ENCODE measurements at places on chromosomes 2 and 18.

DNA sequence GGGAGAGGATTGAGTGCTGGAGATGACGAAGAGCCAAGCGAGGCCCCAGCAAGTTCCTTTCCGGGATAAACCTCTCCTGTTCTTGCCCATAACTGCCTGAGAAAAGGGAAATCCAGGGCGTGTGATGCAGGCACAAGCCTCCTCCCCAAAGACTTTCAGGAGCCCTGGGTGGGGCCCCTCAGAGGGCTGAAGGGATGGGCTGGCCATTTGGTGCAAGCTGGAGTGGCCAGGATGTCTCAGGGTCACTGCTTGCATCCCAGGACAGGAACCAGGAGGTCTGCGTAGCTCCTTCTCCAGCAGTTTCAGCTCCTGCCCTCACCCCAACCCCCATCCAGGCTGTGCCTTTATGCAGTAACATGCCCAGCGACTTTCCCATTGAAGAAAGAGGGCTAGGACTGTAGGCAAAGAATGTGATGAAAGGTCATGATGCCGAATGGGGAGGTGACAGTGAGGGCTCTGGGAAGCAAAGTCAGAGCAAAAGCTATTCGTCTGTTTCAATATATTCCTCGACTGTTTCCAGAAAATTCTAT is 80.2 kb downstream of the PXDN start:
- no peak overlapping the region for H3K4me3 ChIP-seq
- no peak for DNase-seq
- H3K36me3 ChIP-seq, result peaks cover 79% of the 10 kb centered on the region
- H3K27ac ChIP-seq, result no peak overlapping the region
- H3K4me1 ChIP-seq, result no peaks in the 10 kb centered on the region
- no peaks in the 10 kb centered on the region for H3K27me3 ChIP-seq

- H3K27me3 ChIP-seq, result no peaks in the 10 kb centered on the region
- no peak for DNase-seq
- peaks cover 5% of the 10 kb centered on the region for H3K4me1 ChIP-seq
- no peak overlapping the region for H3K27ac ChIP-seq
- no peaks in the 10 kb centered on the region for H3K36me3 ChIP-seq
Measured at GRCh38 chr2:26077291-26077690, 43.4 kb downstream of the RAB10 start.

- H3K4me1 ChIP-seq, result peaks cover 34% of the 10 kb centered on the region
- no peaks in the 10 kb centered on the region for H3K27me3 ChIP-seq
- no peak for DNase-seq
- no peak overlapping the region for H3K27ac ChIP-seq
- H3K36me3 ChIP-seq, result no peaks in the 10 kb centered on the region
Measured at GRCh38 chr2:207475546-207475945, 54.2 kb upstream of the CREB1 start.

DNA sequence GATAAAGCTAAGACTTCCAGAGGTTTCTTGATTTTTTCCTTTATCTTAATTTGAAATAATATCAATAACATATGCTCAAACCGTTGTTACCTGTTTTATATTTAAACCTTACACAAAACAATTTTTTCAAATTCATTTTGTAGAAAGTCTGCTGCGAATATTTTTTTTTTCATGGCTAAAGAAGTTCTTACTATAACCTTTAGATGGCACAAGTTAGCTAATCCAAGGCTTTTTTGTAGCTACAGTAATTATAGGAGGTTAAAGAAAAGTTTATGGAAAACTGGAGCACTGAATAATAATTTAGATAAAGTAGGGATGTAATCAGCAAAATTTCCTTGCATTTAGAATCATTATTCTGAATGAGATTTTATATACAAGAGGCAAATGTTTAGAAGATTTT is 78.0 kb upstream of the PNPT1 start:
- H3K27ac ChIP-seq, result 0 out of 2 replicates have a peak overlapping the region, but pooled peaks have one; percentile 6
- H3K4me1 ChIP-seq, result no peaks in the 10 kb centered on the region
- H3K4me3 ChIP-seq, result no peak overlapping the region
- H3K27me3 ChIP-seq, result no peaks in the 10 kb centered on the region

DNA sequence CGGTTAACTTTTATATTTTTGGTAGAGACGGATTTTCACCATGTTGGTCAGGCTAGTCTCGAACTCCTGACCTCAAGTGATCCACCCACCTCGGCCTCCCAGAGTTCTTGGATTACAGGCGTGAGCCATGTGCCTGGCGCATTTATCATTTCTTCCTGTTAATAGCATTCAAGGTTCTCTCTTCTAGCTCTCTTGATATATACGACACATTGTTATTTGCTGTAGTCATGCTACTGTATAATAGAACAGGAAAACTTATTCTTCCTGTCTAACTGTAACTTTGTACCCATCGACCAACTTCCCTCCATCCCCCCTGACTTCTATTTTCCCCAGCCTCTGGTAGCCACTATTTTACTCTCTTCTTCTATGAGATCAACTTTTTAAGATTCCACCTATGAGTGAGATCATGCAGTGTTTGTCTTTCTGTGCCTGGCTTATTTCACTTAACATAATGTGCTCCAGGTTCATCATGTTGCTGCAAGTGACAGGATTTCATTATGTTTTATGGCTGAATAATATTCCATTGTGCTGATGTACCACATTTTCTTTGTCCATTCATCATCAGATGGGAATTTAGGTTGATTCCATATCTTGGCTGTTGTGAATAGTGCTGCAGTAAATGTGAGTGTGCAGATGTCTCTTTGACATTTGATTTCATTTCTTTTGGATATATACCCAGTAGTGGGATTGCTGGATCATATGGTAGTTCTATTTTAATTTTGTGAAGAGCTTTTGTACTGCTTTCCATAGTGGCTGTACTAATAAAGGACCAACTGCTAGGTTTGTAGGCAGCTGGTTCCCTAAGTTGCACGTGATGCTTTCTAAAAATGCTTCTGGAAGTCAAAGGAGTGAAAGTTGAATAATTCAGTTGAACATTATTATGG is 205.2 kb downstream of the PRKCE start:
- no peak for DNase-seq
- peaks cover 9% of the 10 kb centered on the region for H3K4me1 ChIP-seq
- no peaks in the 10 kb centered on the region for H3K36me3 ChIP-seq

- H3K27me3 ChIP-seq, result no peaks in the 10 kb centered on the region
- H3K4me1 ChIP-seq, result peaks cover 6% of the 10 kb centered on the region
- H3K4me3 ChIP-seq, result no peak overlapping the region
- H3K27ac ChIP-seq, result peak overlapping the region; percentile 40
Measured at GRCh38 chr2:200713704-200714064, 98.0 kb upstream of the BZW1 start.

DNA sequence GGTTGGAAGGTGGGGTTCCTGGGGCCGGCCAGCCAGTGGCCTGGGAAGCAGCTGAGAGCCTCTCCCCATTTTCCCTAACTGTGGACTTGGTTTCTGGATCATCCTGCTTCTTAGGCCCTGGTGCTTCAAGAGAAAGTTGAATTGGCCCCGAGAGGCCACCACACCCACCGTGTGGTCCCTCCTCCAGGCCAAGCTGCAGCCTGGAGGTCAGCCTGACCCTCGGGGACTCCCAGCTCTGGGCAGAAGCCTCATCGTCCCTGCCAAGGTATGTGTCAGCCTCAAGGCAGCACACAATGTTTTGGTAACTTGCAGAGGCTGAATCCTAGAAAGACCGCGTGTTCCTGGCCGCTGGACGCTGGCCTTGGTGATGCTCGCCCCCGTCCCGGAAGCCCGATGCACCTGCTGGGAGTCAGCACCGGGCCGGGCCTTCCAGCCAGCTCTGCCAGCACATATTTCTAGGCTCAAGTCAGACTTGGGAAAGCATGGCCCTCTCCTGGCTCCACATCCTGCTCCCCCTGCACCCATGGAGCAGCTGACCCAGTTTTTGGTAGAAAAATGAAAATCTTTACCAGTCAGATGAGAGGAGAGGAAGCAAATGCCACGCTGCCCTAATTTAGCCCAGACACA is 72.6 kb downstream of the ACTR2 start:
- peak overlapping the region; percentile 58 for H3K27ac ChIP-seq
- H3K4me1 ChIP-seq, result peaks cover 3% of the 10 kb centered on the region
- no peak for DNase-seq
- no peaks in the 10 kb centered on the region for H3K36me3 ChIP-seq
- no peak overlapping the region for H3K4me3 ChIP-seq

DNA sequence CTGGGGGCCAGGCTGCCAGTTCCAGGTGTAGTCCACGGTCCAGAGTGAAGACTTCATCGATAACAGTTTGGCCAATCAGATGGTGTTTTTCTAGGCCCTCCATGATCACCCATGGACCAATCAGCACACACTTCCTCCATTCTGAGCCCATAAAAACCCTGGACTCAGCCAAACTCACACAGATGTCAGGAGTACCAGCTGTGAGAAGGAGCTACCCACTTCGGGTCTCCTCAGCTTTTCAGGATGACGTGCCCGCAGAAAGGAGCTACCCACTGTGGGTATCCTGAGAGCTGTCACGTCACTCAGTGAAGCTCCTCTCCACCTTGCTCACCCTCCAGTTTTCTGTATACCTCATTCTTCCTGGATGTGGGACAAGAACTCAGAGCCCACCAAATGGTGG is 210.0 kb upstream of the RASGRP3 start:
- H3K4me3 ChIP-seq, result no peak overlapping the region
- H3K36me3 ChIP-seq, result peaks cover 57% of the 10 kb centered on the region
- H3K4me1 ChIP-seq, result no peaks in the 10 kb centered on the region
- peak overlapping the region; percentile 91 for H3K27ac ChIP-seq
- no peak for DNase-seq
- no peaks in the 10 kb centered on the region for H3K27me3 ChIP-seq

DNA sequence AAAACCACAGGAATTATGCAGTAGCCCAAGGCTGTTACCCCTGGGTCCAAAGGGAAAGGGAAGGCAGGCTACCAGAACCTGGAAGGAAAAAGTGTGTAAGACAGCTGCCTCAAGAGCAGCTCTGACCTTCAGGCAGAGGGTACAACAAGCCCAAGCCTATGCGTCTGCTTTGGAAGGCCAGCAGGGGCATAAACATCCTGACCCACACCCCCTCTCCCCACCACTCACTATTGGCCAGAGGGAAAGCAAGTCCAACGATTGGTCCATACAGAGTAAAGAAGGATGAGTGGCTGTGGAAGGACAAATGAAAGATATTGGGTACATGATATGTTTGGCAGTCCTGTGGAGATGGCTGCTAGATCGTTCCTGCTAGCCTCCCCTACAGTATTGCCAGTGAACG is 227.6 kb upstream of the HNRNPA3 start:
- peaks cover 2% of the 10 kb centered on the region for H3K4me1 ChIP-seq
- H3K36me3 ChIP-seq, result no peaks in the 10 kb centered on the region
- no peaks in the 10 kb centered on the region for H3K27me3 ChIP-seq
- no peak for DNase-seq
- H3K4me3 ChIP-seq, result no peak overlapping the region
- no peak overlapping the region for H3K27ac ChIP-seq

DNA sequence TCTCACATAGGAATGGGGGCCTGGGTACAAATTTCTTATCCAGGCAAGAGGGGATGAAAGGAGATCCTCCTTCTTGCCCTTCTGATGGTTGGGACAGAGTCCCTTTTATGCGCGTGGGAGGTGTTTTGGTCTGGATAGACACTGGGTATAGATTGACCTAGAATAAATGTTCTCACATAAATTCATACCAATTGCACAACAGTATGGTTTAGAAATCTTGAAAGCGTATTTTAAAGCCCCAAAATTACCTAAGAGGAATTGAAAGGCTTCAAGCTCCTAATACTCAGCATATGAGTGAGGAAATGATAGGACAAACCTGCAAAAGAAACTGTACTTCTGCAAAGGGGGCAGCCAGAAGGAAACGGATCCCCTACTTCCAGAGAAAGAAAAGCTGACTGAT is 2.6 kb upstream of the BCL2 start:
- H3K27me3 ChIP-seq, result no peaks in the 10 kb centered on the region
- H3K4me3 ChIP-seq, result no peak overlapping the region
- peak overlapping the region; percentile 1 for H3K27ac ChIP-seq
- H3K36me3 ChIP-seq, result no peaks in the 10 kb centered on the region
- H3K4me1 ChIP-seq, result peaks cover 17% of the 10 kb centered on the region

- H3K4me1 ChIP-seq, result peaks cover 14% of the 10 kb centered on the region
- no peak for DNase-seq
- no peak overlapping the region for H3K4me3 ChIP-seq
- H3K27ac ChIP-seq, result no peak overlapping the region
Measured at GRCh38 chr2:234623521-234623991, 126.7 kb upstream of the ARL4C start.

DNA sequence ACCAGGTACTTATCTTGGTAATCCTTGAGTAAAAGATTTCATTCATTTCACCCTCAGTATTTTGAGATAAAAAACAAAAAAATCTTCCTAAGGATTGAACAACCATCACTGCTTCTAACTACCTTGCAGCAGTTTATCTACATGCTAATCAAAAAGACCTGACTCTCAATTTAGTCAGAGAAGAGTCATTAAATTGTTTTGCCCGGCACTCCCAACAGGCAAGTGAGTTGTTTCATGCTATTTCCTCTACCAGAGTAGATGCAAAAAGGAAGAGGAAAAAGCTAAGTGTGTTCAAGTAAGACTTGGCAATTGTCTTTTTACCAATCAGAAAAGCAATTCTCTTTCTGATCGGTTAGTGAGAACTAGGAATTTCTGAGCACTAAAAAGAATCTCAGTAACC is 39.5 kb downstream of the MYO5B start:
- H3K4me3 ChIP-seq, result no peak overlapping the region
- no peaks in the 10 kb centered on the region for H3K4me1 ChIP-seq
- no peaks in the 10 kb centered on the region for H3K36me3 ChIP-seq
- H3K27me3 ChIP-seq, result no peaks in the 10 kb centered on the region

DNA sequence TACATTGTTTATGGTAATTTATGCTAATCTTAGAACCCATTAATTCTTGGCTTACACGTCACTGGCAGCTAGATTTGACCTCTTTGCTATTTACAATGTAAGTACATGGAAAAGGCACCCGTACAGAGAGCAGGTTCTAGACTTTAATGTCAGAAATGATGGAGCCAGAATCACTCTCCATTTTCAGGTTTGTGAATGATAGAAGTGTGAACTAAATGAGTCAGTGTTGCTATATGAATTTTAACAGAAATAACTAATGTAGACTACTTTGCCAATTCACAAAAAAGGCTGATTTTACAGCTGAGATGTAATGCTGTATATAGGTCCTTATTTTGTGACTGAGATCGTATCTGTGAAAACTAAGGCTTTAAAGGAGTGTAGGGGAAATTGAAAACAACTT is 214.6 kb downstream of the LDLRAD4 start:
- no peaks in the 10 kb centered on the region for H3K4me1 ChIP-seq
- no peak for DNase-seq
- H3K27me3 ChIP-seq, result no peaks in the 10 kb centered on the region
- H3K36me3 ChIP-seq, result no peaks in the 10 kb centered on the region

DNA sequence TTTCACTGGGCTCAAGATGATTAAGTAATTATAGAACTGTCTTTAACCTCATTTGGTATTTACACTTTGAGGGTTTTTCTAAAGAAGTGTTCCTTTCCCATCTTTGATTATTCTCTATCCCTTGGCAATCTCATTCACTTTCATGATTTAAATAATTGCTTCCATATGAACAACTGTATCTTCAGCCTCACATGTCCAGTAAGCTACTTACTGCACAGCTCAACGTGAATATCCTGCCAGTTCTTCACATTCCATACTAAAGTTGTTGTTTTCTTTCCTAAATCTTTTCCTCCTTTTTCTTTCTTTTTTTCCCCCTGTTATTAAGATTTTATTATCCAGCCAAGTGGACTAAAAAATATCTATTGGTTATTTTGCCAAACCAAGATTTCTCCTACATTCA is 37.7 kb downstream of the ZC3H15 start:
- H3K27ac ChIP-seq, result peak overlapping the region; percentile 67
- DNase-seq, result peak; percentile 16
- H3K4me3 ChIP-seq, result no peak overlapping the region
- no peaks in the 10 kb centered on the region for H3K27me3 ChIP-seq

GRCh38 chr2:24915175-24915574 is 4.9 kb downstream of the ADCY3 start:
- H3K27ac ChIP-seq, result no peak overlapping the region
- peaks cover 25% of the 10 kb centered on the region for H3K4me1 ChIP-seq
- no peaks in the 10 kb centered on the region for H3K27me3 ChIP-seq
- DNase-seq, result no peak
- no peak overlapping the region for H3K4me3 ChIP-seq
- no peaks in the 10 kb centered on the region for H3K36me3 ChIP-seq
